T-helper 1 cell (primary cell): ENCODE measurements at places on chromosomes 1 and 21.

DNA sequence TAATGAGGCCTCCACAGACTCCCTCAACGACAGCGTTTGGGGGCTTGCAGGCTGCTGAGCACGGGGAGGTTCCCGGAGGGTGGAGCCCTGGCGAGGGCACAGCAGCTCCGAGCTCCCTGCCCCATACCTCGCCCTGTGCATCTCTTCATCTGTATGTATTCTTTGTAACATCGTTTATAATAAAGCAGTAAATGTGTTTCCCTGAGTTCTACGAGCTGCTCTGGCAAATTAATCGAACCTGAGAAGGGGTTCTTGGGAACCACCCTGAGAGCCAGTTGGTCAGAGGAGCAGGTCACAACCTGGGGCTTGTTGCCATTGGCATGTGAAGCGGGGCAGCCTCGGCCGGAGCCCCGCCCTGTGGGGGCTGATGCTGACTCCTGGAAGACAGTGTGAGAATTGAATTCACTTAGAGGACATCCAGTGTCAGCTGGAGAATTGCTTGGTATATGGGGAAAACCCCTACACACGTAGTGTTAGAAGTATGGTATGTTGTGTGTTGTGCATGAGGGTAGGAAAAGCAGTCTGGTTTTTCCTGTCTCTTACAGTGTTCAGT is 11.5 kb downstream of the SLC37A1 start:
- DNase-seq = no peak

DNA sequence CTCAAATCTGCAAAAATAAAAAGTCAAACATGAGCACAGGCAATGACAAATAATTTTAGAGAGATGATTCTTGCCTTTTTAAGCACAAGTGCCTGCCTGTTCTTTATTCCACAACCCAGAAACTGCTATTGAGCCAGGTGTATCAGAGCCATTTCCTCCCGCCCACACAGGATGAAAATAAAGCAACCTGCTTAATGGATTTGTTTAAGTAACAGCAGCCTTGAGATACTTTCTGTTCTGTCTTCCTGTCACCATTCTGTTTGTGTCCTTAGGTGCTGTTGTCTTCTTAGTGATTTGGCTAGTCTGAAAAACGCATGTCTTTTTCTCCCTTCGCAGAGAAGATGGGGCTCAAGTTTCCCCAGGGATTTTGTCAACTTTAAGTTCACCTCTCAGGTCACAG is 11.4 kb downstream of the RPE65 start:
- DNase-seq = no peak

GRCh38 chr1:176183618-176184017 is 23.5 kb downstream of the COP1 start:
- DNase-seq = no peak

DNA sequence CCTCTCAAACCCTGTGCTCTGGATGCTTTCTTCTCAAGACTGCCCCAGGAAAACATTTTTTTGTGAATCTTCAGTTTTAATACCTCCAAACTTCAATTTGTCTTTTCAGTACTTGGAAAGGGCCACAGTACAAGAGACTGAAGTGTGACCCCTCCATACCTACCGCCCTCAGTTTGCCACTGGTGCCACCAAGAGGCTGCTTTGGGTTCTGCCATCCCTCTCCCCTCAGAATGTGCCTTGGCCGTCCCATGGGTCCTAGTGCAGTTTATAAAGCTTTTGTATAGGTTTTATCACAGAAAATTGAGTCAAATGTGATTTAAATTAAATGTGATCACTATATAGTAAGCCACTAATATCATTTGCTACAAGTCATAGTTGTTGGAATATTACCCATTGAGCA is 60.8 kb upstream of the PGD start:
- DNase-seq = no peak

GRCh38 chr21:43965911-43966585 is 46.1 kb upstream of the TRAPPC10 start:
- DNase-seq = no peak

GRCh38 chr1:162922201-162922600 is 61.2 kb upstream of the CCDC190 start:
- DNase-seq = no peak

GRCh38 chr1:7356079-7356478 is 415.0 kb upstream of the VAMP3 start:
- DNase-seq = no peak

GRCh38 chr21:34783815-34784214 is 115.0 kb downstream of the CLIC6 start:
- no peak for DNase-seq

DNA sequence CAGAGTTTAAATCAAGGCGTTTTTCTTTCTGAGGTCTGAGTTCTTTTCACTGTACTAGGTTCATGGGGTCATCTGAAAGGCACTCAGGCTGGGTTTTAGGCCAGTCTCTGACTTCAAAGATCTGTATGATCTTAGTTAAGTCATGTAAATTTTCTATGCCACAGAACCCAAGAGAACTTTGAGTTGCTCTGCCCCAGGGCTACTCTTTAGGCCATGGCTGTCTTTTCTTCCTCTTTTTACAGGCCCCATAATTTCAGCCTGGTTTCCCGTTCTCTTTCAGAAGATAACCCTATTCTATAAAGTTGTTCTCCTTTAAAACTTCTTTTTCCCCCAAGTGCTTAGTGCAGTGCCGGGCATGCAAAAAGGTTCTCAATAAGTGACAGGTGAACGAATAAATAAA is 26.1 kb downstream of the METTL13 start:
- DNase-seq = no peak

GRCh38 chr1:232393010-232393409 is 236.9 kb downstream of the SIPA1L2 start:
- no peak for DNase-seq

DNA sequence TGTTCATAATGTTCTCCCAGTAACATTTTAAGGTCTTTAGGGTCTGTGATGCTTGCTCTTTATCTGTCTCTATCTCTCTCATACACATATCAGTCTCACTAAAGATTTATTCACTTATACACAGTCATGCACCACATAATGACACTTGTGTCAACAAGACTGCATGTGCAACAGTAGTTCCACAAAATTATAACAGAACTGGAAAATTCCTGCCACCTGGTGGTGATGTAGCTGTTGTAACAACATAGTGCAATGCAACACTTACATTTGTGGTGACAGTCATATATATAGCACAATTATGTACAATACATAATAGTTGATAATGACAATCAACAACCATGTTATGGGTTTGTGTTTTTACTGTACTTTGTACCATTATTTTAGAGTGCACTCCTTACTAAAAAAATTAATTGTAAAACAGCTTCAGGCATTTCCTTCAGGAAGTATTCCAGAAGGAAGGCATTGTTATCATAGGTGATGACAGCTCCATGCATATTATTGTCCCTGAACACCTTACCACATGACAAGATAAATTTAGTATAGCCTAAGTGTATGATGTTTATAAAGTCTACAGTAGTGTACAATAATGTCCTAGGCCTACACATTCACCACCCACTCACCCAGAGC is 8.1 kb downstream of the TDRD5 start:
- DNase-seq = peak; percentile 6

DNA sequence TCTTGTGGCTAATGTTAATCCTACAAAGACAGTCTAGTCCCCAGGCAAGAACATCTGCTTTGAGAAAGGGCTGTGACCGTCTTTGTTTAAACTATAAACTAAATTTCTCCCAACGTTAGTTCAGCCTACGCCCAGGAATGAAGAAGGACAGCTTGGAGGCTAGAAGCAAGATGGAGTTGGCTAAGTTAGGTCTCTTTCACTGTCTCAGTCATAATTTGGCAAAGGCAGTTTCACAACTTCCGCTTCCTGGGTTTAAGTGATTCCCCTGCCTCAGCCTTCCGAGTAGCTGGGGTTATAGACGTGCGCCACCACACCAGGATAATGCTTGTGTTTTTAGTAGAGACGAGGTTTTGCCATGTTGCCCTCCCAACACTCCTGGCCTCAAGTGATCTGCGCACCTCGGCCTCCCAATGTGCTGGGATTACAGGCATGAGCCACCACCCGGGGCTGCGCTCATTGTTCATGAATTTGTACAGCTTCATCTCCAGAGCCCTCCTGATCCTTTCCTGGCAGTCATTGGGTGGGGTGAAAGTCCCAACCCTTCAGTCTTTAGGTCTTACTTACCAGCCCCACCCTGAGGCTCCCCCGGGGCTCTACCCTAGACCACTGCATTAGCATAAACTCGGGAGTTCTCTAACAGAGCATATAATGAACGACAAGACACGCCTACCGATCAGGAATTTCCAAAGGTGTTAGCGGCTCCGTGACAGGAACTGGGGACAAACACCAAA is 4.9 kb upstream of the MASP2 start:
- DNase-seq = no peak
